Cardiac atrium fibroblast (primary cell): ENCODE measurements at places on chromosomes 3 and 15. TPM values are rescaled to one million over a fixed set of nuclear protein-coding genes. Genes with fewer than 3 reads are reported as not detected.

The ATP13A3 gene
- 581 and 1,215 TPM in 2 replicates for total RNA-seq

The ROBO2 gene
- under 0.01 and 0.32 TPM in 2 replicates for total RNA-seq

The XRN1 gene
- total RNA-seq: 12.8 and 17.5 TPM in 2 replicates

The KCNMB3 gene
- total RNA-seq: 0.16 and 0.90 TPM in 2 replicates

The TGM4 gene
- not detected in 2 replicates for total RNA-seq

The TMC3 gene
- total RNA-seq: 0.32 TPM in 1 of 2 replicates, not detected in the other

The CEP70 gene
- total RNA-seq: 3.6 and 7.3 TPM in 2 replicates

The KLHL40 gene
- total RNA-seq: not detected in 2 replicates

The PPP1R2 gene
- 56.9 and 63.2 TPM in 2 replicates for total RNA-seq

The ONECUT1 gene
- total RNA-seq: not detected in 2 replicates

The FBXO40 gene
- total RNA-seq: not detected in 2 replicates

The ABHD5 gene
- 13.2 and 24.1 TPM in 2 replicates for total RNA-seq

The SYNM gene
- total RNA-seq: 1.1 and 1.6 TPM in 2 replicates

The TRIP4 gene
- total RNA-seq: 6.5 and 16.1 TPM in 2 replicates

The UPK1B gene
- 0.18 TPM in 1 of 2 replicates, not detected in the other for total RNA-seq

The TTC14 gene
- total RNA-seq: 20.1 and 21.3 TPM in 2 replicates

The OXTR gene
- 2.3 and 2.5 TPM in 2 replicates for total RNA-seq

The SERINC4 gene
- total RNA-seq: not detected in 2 replicates

The CLSTN2 gene
- total RNA-seq: 3.1 and 4.2 TPM in 2 replicates

The APBA2 gene
- total RNA-seq: 11.0 and 14.1 TPM in 2 replicates

The RTP3 gene
- not detected in 2 replicates for total RNA-seq

The RYR3 gene
- total RNA-seq: not detected in 2 replicates

The CHRD gene
- total RNA-seq: 0.18 and 0.32 TPM in 2 replicates

The SEC22C gene
- 75.6 and 78.7 TPM in 2 replicates for total RNA-seq

The CATSPER2 gene
- under 0.01 TPM in 1 of 2 replicates, not detected in the other for total RNA-seq

The CNTN6 gene
- not detected in 2 replicates for total RNA-seq

The TMEM108 gene
- total RNA-seq: 0.81 TPM in 1 of 2 replicates, not detected in the other

The ACAD11 gene
- 9.7 and 10.7 TPM in 2 replicates for total RNA-seq

The TMOD3 gene
- 39.2 and 42.3 TPM in 2 replicates for total RNA-seq
